Stimulated activated CD8-positive, alpha-beta memory T cell treated with anti-CD3 and anti-CD28 coated beads, Interleukin-2, amount 100 ng/mL, for 1 hour (primary cell): ENCODE measurements at places on chromosomes 12 and 14.

DNA sequence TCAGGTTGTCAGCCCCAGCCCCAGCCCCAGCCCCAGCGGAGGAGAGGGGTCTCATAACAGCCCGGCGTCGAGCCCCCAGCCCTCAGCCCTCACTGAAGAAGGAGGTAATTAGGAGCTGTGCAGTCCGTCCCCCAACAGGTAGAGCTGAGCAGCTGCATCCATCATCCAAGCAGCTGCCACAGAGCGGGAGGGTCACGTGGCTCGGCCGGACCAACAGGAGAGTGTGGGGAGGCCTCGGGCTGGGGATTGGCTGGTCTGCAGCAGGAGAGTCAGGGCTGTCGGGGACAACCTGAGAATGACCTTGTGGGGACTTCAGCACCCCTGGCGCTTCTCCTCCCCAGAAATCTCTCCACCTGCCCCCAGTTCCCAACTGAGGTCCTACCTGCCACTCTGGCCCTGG, 29.6 kb downstream of the SMUG1 start:
- no peak for DNase-seq

DNA sequence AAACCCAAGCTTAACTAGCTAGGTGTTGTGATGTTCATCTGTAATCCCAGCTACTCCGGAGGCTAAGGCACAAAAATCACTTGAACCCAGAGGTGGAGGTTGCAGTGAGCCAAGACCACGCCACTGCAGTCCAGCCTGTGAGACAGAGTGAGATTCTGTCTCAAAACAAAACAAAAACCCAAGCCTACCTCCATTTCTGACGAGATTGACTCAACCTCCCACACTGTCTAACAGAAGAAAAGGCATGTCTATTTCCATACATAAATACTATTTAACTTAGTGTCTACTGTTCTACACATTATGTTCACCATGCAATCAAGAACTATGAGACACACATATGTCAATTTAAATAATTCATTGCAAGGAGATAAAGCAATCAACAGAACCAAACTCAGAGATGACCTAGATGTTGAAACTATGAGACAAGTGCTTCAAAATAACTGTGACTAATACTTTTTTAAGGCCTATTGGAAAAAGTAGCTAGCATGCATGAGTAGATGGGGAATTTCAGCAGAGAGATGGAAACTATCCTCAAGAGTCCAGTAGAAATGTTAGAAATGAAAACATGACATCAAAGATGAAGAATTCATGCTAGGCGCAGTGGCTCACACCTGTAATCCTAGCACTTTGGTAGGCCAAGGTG, 75.9 kb upstream of the DHRS4 start:
- no peak for DNase-seq

- DNase-seq: no peak
Observed at GRCh38 chr12:78864870-78865463, 393 bp downstream of the SYT1 start.

DNA sequence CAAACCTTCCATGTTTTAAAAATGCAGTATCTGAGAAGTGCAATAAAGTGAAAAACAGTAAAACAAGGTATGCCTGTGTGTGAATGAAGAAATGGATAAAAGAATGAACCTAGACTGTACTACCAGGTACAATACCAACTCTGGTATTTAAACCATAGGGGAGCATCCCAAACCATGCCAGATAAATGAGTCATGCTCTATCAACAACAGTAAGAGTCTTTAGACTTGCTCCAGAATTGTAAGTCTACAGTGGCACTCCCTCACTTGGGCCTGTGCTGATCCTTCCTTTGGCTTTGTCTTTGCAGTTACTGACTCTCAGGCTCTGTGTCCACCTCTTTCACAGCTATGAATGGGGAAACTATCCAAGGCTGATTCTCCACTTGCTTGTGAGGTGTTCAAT, 38.1 kb downstream of the BBS10 start:
- no peak for DNase-seq

DNA sequence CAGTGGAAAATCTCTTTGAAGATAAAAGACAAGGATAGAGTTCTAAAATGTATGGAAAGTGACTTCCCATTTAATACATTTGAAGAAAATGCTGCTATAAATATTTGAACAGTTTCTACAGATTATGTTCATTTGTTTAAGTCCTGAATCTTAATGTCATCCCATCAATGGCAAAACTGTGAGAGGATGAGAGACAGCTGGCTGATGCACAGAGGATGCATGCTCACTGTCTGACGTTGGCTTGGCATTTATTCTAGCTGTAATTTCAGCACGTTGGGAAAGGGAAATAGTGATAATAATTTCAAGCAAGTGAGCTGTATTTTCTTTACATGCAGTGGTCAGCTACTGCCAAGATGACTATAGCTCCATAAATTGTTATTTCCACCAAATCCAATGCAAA, 40.5 kb downstream of the PPFIA2 start:
- DNase-seq: no peak

- DNase-seq: no peak
Observed at GRCh38 chr12:58916161-58916621, 4.1 kb downstream of the LRIG3 start.
